Stimulated activated CD4-positive, alpha-beta T cell treated with anti-CD3 and anti-CD28 coated beads, Interleukin-15, amount 100 ng/mL, for 48 hours (primary cell): ENCODE measurements at places on chromosomes 11 and 22.

GRCh38 chr11:125932301-125932700 is 13.5 kb upstream of the VSIG10L2 start:
- DNase-seq: no peak

GRCh38 chr22:18962308-18962635 is 26.2 kb upstream of the PRODH start:
- DNase-seq: no peak

- peak; percentile 69 for DNase-seq
Observed at GRCh38 chr11:17354601-17354991, 3.0 kb downstream of the NCR3LG1 start.

- DNase-seq: no peak
Observed at GRCh38 chr11:123718469-123718868, 23.0 kb downstream of the ZNF202 start.

DNA sequence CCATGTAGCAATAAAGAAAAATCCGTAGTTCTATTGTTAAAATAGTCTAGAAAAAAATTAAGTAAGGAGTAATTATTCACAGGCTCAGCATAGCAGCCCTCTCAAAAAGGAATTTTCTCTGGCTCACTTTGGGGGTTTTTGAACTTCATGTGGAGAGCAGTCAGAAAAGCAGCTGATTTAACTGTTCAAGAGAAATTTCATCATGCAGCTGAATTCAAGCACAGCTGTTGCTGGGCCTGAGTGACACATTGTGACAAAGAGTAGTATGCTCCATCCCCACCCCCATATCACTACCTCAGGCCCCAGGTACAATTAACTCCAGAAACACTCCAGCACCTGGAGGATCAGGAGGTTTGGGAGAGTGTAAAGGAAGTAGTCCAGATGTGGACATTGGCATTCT is 272.1 kb downstream of the FAM76B start:
- no peak for DNase-seq

DNA sequence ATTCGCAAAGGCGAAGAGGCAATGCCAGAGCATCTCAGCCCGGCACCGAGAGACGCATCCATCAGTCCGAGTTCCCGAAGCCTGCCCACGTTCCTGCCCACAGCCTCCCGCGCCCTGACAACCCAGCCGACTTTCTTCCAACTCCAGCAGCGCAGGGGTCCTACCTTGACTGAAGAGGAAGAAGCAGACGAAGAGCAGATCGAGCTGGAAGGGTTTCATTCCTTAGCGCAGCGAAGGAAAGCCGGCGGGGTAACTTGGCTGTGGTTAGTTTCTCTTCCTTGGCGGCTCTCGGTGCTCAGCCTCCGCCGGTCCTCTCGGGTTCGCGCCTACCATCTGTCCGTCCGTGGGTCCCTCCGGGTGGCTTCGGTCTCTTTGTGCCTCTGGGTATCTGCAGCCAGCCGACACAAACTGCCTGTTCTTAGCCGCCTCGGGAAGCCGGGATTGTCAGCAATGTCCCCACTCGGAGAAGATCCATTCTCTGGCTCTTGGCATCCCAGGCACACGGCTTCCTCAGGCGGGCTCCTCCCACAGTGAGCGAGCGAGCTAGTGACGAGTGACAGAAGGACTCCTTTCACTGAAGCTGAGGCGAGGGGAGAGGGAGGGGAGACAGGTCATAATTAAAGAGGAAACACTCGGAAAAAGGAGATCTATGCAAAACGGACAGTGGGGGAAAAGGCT is at the start of gene KIRREL3:
Gene KIRREL3 (minus strand): TSS at position 480 of the 678 bp plus-strand sequence.
- no peak for DNase-seq

DNA sequence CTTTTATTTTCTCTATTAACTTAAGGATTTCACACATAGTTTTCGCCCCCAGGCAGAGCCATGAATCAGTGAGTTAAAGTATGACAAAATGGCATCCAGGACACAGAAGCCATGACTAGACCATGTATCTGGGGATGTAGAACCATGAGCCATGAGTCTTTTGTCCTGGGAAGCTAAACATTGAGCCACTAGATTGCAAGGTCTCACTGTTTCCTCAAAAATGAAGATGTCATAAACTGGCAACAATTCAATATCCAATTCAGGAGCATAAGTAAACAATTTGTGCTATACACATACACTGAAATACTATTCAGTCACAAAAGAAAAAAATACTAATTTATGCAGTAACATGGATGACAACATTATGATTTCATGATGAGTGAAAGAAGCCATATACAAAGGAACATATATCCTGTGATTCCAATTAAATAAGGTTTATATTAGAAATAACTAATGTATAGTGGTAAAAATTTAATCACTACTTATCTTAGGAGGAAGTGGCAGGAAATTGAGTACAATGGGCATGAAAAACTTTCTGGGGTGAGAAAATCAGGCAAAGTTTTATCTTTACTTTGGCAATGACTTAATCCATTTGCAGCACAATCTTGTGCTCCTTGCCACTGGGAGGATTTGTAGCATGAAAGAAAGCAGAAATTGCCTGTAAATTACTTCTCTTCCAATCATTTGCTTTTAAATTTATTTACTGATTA is 28.5 kb upstream of the CARD16 start:
- DNase-seq: no peak

DNA sequence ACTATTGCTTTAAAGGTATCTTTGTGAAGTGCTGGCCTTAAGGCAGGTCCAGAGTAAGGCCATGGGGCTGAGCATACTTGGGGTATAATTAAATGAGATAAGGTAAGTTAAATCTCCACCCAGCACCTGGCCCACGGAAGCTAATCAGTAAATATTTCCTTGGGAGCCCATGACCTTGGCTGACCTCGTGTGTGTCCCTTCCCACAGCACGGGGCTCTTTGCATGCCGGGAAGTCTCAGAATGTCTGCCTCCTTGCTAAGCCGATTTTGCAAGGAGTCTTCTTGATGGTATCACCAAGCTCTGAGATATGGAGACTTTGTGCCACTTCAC is 46.5 kb downstream of the ADM start:
- no peak for DNase-seq

DNA sequence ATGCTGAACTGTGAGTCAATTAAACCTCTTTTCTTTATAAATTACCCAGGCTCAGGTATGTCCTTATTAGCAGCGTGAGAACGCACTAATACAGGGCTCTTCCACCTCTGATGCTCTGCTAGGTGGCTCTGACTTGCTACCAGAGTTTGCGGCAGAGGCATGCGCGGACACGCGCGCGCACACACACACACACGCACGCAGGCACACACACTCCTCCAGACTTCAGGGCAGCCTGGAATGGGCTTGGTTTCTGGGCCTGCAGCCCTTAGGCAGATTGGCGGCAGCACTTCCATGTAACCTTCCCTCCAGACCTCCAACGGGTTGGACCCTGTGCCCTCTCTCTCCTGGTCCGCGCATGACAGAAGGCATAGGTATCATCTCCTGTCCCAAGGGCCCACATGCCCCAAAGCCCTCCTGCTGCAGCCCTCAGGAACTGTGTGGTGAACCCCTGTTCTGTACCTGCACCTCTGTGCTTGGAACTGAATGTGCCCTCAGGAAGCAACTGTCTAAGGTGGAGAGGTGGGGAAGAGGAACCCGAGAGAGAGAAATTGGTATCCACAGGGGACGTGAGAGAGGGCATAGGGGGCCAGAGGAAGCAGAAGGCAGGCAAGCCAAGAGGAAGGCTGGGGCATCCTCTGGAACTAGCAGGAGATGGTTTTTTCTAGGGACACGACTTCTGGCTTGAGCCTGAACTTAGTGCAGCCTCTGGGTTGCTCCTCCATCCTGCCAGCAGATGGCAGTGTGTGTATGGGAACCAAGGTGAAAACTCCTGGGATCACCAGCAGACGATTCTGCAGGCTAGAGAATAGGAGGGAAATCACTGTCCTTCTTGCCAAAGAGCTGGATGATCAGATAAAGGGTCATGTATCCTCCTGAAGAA is 23.4 kb upstream of the RIC3 start:
- peak; percentile 40 for DNase-seq

- no peak for DNase-seq
Observed at GRCh38 chr11:57513911-57514537, 1.5 kb downstream of the SLC43A1 start.

DNA sequence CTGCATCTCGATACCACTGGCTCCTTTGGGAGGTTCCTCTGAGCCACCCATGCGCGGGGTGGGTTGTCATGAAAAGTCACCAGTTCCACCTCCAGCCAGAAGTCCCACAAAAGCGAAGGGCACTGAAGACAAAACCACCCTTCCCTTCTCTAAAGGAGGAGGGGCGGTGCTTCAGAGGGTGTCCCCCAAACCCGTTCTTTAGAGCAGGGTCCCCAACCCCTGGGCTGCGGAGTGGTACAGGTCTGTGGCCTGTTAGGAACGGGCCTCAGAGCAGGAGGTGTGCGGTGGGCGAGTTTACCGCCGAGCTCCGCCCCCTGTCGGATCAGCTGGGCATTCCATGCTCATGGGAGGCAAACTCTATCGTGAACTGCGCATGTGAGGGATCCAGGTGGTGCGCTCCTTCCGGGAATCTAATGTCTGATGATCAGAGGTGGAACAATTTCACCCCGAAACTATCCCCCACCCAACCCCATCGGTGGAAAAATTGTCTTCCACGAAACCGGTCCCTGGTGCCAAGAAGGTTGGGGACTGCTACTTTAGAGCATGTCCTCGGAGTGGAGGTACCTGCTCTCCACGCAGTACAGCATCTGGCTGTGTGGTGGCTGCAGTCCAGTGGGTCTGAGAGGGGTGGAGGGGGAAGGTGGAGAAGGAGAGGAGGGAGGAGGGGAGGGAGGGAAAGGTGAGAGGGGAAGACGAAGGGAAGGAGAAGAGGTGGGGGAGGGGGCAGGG is 72.9 kb upstream of the SEPTIN5 start:
- DNase-seq: no peak

- no peak for DNase-seq
Observed at GRCh38 chr11:105156231-105156630, 16.7 kb upstream of the CARD18 start.

GRCh38 chr22:30871391-30872284 is 96.9 kb downstream of the MORC2 start:
- DNase-seq: no peak
